Renal cortical epithelial cell (primary cell): ENCODE measurements at places on chromosomes 5 and 9. TPM values are rescaled to one million over a fixed set of nuclear protein-coding genes. Genes with fewer than 3 reads are reported as not detected.

The DIRAS2 gene
- 3.6 and 9.3 TPM in 2 replicates for total RNA-seq

The SLC45A2 gene
- not detected in 2 replicates for total RNA-seq

The PRDM9 gene
- total RNA-seq: not detected in 2 replicates

The ANKDD1B gene
- 2.8 and 3.3 TPM in 2 replicates for total RNA-seq

The THBS4 gene
- 0.55 and 0.87 TPM in 2 replicates for total RNA-seq

The PHF24 gene
- total RNA-seq: under 0.01 TPM in 1 of 2 replicates, not detected in the other

The PTCD2 gene
- 6.9 and 9.4 TPM in 2 replicates for total RNA-seq

The TMEM174 gene
- 0.15 TPM in 1 of 2 replicates, not detected in the other for total RNA-seq

The PLPPR1 gene
- not detected in 2 replicates for total RNA-seq

The TMEFF1 gene
- total RNA-seq: 3.5 and 4.3 TPM in 2 replicates

The CCDC180 gene
- 0.17 and 1.5 TPM in 2 replicates for total RNA-seq

The TIMD4 gene
- 0.35 and 1.3 TPM in 2 replicates for total RNA-seq

The PTGDS gene
- 0.45 TPM in 1 of 2 replicates, not detected in the other for total RNA-seq

The SERINC5 gene
- total RNA-seq: 8.7 and 23.7 TPM in 2 replicates

The ZNF608 gene
- total RNA-seq: 59.6 and 116 TPM in 2 replicates

The EXOC3 gene
- 27.3 and 56.9 TPM in 2 replicates for total RNA-seq

The TAF1L gene
- under 0.01 TPM in 1 of 2 replicates, not detected in the other for total RNA-seq

The LCN15 gene
- not detected in 2 replicates for total RNA-seq
